ENCODE measurements at places on chromosomes 2 and 18. TPM values are rescaled to one million over a fixed set of nuclear protein-coding genes. Genes with fewer than 3 reads are reported as not detected.

GRCh38 chr2:16046649-16047048 lies 106.3 kb downstream of the MYCN start:
- no peak for DNase-seq

Gene CPO
- total RNA-seq = not detected

Gene TUBA3E
- total RNA-seq = not detected

GRCh38 chr2:45786030-45786835 lies 134.8 kb downstream of the PRKCE start:
- DNase-seq = no peak

- no peak for DNase-seq
Measured at GRCh38 chr2:20173496-20174402, 51.2 kb downstream of the SDC1 start.

DNA sequence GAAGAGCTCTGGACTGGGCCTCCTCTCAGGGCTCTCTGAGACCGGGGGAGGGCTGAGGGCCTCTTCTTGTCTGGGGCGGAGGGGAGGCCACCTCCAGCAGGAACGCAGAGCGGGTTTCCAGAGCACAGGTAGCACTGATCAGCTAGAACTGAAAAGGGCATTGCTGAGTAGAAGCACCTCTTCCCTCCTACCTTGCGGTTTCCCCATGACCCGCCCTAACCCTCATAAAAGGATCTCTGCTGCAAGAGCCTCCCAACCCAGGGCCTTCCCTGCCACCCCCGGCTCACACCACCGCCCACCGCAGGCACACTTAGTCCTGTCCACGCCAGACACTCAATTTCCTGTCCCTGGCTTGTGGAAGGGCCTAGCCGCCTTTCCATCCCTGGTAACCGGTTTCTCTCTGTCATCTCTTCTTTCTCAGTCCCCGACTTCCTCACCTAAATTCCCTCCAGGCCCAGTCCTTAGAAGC lies 966 bp downstream of the ADCY3 start:
- DNase-seq = no peak

Gene CYP26B1
- 31.5 TPM for total RNA-seq

- DNase-seq = no peak
Measured at GRCh38 chr2:54310961-54311360, 54.9 kb upstream of the TSPYL6 start.

DNA sequence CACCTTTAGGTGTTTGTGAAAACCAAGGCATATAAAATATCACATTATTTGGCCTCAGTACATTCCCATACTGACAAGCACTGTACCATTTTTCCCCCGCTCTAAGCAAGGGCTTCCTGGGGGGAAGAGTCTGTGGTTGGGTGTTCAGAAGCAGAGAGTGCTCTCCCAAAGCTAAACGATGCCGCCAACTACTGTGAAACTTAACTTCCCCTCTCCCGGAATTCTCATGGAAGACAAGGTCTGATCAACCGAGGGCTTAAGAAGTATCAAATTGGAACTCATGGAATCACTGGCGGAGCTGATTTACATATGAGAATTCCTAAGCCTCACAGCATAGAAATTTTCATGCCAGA lies 433 bp upstream of the MFF start:
- DNase-seq = no peak

Gene SOWAHC
- 12.1 TPM for total RNA-seq

GRCh38 chr18:76970770-76971559 lies 148.6 kb downstream of the ZNF236 start:
- DNase-seq = no peak

- no peak for DNase-seq
Measured at GRCh38 chr2:21694079-21694878, 570.5 kb downstream of the TDRD15 start.

Gene CIB4
- total RNA-seq = not detected

- no peak for DNase-seq
Measured at GRCh38 chr2:11196246-11196645, 41.0 kb downstream of the SLC66A3 start.

DNA sequence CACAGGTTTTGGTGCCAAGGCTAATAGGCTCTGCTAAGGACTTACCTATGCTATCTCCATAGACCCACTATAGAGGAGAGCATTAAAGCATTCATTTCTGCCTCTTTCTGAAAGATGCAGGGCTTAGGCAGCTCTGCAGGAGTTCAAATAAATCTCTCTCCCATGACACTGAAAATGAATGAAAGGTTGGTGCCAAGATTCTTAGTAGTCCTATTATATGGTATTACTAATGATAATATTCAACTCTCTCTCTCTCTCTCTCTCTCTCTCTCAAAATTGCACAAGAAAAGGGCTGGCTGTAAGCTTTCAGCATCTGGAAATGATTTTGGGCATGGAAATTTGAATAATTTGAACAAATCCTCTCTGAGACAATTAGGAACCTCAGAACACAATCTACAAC lies 433.7 kb downstream of the MBD2 start:
- DNase-seq = no peak

Gene KCNIP3
- 4.3 TPM for total RNA-seq

DNA sequence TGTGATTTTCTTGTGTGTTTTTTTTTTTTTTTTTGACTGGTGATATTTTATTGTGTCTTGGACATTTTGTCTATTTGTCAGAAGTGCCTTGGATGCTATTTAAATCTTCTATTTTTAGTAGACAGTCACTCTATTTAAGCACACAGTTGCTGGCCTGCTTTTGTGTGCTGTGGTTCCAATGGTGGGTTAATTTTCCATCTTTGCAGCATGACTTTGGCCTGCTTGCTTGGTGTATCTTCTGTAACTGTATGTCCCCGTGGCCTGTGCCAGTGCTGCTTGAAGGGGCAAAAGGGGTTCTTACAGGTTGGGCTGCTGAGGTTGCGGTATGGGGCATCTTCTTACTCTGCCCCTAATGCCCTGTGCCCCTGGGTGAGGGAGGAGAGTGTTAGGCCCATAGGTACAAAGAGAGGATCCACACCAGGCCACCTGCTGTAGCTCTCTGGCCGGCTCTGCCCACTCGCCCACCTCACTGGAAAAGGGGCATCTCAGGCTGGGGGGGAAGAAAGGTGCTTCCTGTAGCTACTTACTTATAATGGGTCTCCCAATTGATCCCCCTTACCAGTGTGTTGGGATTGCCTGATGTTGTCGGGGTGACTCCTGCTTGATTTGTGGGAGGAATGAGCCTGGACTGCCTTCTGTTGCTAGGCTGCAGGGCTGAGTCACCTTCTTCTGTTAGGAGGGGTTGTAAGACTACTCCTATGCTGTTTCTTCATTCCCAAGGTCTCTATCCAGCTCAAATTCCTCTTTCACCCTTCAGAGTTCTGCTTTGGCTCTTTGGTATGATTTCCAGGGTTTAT lies 490.0 kb upstream of the HS6ST1 start:
- no peak for DNase-seq

DNA sequence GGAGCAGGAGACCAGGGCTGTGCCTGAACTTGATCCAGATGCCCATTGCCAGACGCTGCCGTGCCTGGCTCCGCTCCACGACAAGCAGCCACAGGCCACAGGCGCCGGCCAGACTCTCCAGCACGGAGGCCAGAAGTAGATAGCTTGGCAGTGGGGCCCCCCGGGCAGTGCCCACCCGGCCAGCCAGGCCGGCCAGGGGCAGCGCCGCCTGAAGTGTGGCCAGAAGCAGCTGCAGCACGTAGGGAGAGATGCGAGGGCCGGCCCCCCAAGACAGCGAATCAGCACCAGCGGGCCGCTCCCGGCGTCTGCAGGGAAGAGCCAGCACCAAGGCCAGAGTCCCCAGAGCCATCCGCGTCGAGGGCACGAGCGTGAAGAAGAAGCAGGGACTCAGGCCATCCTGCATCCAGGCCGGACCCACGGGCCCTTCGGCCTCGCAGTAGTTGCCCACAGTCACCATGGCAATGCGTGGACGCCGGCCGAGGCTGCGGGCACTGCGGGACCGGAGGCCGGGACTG lies 484 bp downstream of the ABCB6 start:
- DNase-seq = peak; percentile 47

Gene FTCDNL1
- total RNA-seq = 1.2 TPM

Gene LRRTM1
- total RNA-seq = 1.6 TPM

Gene ZNF532
- total RNA-seq = 184 TPM

Gene IL36RN
- 0.13 TPM for total RNA-seq

Measured in progenitor cell of endocrine pancreas (in vitro differentiated cells).